IPS-NIHi11 (cell line): ENCODE measurements at places on chromosomes 7 and 10.

DNA sequence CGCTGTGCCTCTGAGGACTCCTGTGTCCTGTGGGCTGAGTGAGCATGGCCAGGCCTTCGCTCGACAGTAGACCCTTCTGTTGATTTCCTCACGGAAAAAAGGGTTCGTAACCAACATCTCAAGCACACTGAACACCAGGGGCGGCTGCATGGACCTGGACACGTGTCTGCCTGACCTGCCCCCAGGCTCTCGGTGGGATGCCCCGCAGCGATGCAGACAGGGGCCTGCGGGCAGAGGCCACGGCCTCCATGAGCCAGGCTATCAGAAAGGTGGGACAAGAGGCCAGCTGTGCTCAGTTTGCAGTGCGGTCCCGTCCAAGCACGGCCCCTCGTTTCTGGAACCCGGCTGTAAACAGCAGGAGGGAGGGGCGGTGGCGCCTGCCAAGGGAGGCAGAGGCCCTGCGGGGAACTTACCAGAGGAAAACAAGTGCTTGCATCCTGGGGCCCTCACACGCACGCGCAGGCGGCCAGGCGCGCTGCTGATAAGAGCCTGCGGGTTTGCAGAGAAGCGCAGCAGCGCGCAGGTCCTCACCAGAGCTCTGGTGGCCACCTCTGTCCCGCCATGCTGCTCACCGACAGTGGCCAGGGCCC lies 10.6 kb downstream of the GPR146 start:
- no peak for DNase-seq

GRCh38 chr10:7538970-7539654 lies 127.7 kb downstream of the ITIH5 start:
- DNase-seq: no peak

- no peak for DNase-seq
These were observed 39.2 kb upstream of the GAD2 start for GRCh38 chr10:26177341-26177740.

- no peak for DNase-seq
These were observed 182.7 kb downstream of the FAM107B start for GRCh38 chr10:14592026-14592425.

- no peak for DNase-seq
These were observed 1.5 kb downstream of the CTBP2 start for GRCh38 chr10:125158601-125159485.

GRCh38 chr7:150848111-150848510 lies 4.2 kb upstream of the AOC1 start:
- no peak for DNase-seq

- DNase-seq: no peak
These were observed 46.4 kb upstream of the NXPH1 start for GRCh38 chr7:8386926-8387550.

DNA sequence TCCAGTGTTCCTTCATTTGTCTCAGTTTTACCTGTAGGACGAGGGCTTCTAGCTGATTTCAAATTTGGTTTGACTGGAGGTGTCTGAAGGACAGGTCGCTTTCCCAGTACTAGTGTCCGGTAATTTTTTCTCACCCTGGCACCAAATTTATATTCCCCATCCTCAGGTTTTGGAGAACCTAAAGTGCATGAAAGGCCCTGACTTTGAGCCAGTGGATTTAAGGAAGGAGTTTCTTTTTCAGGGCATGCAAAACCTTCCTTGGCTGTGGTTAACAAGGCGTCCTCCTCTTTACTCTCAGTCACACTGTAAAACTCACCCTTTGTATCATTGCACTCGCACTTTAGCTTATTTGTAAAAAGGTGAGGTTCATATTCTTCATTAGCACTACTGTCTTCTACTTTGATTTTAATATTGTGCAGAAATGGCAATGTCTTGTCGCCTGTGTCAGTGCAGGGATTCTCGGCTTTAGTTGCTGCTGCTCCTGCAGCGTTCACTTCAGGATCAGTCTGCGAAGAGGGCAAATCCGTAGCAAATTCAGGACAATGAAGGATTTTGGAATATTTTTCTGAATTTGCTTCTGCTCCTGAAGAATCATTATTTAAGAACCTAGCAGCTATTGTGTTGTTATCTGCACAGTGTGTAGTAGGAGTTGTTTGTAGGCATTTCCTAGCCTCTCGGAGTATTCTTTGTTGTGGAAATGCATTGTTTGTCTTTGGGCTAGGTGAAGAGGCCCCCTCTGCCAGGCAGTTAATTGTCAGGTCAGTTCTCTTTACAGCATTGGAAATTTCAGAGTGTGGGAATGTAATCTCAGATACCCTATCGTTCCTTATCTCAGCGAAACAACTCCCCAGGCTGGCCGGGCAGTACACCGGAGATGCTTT lies 9.9 kb downstream of the SKIDA1 start:
- DNase-seq: no peak

DNA sequence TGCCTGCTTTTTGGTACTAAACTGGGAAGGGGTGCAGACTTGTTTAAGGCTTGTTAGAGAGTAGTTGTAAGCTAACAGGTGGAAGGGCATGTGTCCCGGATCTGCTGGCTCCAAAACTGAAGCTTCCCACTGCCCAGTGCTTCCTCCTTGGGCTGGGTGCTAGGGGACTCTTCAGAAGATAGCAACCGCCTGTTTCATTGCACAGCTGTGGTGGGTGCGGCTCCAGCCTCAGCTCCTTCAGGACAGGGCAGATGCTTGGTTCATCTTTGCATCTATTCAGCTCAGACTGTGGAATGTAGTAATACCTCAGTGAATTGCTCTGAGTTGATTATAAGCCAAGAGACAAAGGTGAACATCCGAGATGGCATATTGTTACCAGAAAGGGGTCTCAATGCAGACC lies 527.1 kb downstream of the TYW1 start:
- DNase-seq: no peak

DNA sequence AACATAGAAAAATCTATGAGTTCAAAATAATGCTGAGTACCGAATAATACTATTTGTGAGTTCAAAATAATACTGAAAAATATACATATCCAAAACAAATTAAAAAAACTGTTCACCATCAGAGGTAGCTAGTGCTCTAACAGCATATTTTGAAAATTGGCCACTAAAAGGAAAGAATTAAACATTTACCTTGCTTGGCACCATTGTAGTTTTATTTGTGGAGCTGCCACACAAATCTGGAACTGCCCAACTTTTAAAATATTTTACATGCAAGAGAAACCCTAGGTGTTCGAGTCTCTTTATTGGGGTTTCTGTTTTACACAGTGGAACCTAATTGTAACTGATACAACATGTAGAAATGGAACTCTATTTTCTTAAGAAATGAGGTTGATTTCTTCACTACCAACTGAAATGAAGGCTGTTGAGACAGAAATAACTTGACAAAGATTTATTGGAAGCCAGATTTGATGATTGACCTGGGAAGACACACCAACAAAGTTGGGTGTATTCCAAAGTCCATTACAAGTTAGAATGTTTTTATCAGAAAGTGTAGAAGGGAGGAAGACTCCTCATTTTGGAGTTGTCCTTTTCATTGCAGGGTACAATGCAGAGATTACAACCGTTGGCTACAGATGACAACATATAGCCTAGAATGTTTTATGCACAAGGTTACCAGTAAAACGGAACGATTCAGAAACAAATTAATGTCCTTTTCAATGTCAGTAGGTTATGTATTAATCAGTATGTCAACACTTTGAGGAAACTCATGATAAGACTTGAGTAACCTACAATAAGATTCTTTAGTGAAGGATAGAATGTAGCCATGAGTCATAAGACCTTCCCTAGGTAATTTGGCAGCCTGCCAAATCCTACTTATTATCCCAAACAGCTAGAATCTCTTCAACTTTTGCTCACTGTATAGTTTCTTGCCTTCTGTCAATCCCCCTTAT lies 73.8 kb upstream of the PAPSS2 start:
- DNase-seq: peak; percentile 16

DNA sequence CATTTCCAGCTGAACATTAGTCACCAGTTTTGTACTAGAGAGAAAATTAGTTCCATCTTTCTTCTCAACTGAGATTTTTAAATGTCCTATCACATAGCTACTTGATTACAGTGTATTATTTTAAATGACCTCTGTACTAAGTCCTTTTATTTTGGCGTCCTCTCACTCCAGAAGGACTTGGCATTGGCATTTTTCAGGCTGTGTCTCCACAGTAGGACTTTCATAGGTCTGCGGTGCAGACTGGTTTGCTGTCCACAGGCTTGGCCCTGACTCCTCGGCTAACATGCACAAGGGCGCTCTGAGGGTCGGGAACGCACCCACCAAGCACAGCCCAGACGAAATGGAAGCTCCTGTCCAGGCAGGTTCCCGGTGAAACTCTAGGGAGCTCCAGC lies 6.5 kb downstream of the PTPRE start:
- DNase-seq: no peak

GRCh38 chr7:73994761-73995160 lies 33.2 kb upstream of the ELN start:
- DNase-seq: no peak

DNA sequence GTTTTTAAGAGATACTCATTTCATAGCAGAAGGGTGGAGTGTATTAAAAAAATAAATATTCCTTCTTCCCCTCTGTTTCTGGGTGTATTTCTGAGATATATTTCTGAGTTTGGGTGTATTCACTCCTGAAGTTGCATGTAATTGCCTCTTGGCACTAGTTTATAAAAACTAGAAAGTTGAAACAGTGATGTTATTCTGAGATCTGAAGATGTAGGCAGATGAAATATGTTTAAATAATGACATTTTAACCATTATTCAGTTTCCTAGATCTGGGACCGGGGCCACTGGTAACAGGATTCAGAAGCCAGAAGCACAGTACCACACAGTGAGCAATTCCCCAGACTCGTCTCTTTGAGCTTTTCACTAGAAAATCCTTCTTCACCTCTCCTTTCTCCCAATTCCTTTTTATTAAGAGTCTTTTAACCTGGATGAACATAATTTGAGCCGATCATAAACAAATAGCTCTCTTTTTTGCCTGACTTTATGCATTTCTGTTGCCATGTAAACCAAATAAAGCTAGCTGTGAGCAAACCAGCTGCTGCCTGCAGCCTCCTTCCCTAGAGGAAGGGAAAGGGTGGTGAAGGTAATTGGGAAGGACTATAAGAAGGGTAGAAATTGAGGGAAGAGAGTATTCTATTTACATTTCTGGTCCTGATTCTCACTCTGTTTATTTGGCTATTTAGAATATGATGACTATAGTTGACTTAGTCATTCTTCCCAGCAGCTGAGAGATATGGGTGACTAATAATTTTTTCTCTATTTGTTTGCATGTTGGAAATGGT lies 101.8 kb upstream of the STRIP2 start:
- no peak for DNase-seq

- DNase-seq: no peak
These were observed 86.6 kb downstream of the ABLIM1 start for GRCh38 chr10:114571316-114571999.

GRCh38 chr10:126459878-126460481 lies 71.7 kb upstream of the ADAM12 start:
- no peak for DNase-seq

- no peak for DNase-seq
These were observed 28.5 kb downstream of the CHCHD3 start for GRCh38 chr7:133053321-133053891.

GRCh38 chr10:49115015-49115795 lies at the start of gene VSTM4:
VSTM4 (minus strand) TSS chr10:49115522; CDS start chr10:49115485, 37 bp downstream.
- DNase-seq: peak; percentile 86

DNA sequence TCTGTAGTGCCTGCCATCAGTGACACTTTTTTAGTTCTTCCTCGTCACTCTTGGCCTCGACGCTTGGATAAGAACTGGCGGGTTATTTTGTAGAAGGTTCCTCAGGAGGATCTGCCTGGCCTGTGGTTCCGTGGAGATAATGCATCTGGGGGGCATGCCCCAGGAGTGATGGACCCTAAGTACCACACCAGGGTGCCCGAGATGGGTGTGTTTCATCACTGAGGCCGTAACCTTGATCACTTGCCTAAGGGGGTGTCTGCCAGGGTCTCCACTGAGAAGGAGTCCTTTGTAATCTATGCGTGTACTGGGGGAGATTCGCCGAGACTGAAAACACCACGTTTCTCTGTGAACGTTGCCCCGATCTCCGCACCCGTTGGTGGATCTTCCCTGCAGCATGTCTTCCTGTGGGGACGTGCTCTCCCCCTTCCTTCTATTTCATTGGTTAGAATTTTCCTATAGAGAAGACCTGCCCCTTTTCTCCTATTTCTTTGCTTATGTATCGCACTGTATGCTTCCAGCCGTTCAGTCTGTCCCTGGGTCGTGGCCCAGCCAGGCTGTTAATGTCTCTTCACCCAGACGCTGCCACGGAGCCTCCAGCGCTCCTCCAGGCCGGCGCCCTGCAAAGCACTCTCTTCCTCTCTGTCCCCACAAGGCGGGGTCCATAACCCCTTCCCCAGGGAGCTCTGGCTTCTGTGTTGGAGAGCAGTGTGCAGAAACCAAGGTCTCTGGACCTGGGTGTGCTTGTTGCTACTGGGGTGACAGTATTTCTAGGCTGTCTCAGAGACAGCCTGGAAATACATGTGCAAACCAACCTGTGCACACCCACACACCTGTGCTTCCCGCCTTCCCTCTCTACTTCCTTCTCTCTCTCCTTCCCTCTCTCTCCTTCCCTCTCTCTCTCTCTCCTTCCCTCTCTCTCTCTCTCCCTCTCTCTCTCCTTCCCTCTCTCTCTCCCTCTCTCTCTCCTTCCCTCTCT lies 14.4 kb upstream of the DPYSL4 start:
- DNase-seq: no peak

GRCh38 chr7:151207315-151207714 lies 3.0 kb downstream of the H2BK1 start:
- DNase-seq: no peak

DNA sequence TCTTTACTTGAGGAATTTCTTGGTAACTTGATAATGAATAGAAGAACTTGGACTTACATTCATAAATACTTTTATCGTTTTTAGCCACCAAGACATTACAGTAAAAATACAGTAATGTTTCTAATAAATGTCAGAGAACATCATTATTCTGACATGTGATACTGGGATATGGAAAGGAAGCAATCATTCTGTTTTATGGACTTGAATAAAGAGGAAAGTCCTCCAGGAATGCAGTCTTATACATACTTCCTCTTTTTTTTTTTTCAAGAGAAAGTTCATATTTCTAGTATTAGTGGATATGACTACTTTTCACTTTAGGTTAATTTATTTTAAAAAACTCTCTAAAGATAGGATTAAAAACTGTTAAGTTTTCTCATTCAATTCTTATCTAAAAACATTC lies 220.0 kb upstream of the SEMA3C start:
- no peak for DNase-seq

- DNase-seq: no peak
These were observed 74.4 kb upstream of the PPP1R3C start for GRCh38 chr10:91707236-91707635.

- no peak for DNase-seq
These were observed 300.9 kb upstream of the MTPN start for GRCh38 chr7:136278057-136278456.

- DNase-seq: no peak
These were observed 152.9 kb downstream of the NRF1 start for GRCh38 chr7:129764247-129765084.

DNA sequence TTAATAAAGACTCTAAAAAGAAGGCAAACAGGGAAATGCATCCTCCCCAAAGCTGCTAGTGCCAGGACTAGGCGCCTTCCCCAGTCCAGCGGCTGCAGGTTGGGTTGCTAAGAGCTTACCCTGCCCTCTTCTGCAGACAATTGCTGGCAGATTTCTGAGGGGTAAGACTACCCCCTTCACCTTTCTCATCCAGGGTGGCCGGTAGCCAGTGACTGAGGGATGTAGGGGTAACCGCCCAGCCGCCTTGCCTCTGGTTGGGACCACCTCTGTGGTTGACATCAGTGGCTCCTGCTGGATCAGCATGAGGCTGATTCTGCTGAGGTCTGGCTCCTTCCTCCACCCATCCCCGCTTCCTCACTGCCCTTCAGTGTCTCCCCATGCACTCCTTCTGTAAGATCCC lies 71.2 kb downstream of the ADCYAP1R1 start:
- DNase-seq: no peak
